Right renal cortex interstitium (tissue), 3 donors: ENCODE measurements at places on chromosomes 4 and X.

DNA sequence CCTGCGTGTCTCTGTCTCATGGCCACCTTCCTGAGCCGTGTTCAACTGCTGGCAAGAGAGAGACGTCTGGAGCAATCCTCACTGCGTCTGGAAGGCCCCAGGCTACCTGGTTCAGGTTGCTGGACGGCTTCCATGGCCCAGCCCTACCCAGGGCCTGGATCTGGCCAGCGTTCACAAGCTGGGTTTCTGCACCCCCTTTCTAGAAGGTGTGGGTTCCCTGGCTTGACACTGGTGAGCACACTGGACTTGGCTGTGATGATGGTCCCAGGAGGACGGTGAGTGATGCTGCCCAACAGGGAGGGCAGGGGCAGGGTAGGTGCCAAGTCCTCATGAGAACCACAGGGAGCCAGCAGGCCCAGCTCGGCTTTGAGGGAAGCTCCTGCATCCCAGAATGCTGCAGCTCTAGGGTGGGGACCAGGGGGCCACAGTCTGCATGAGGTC lies 63.4 kb downstream of the HTRA3 start:
- DNase-seq: no peak

- no peak for DNase-seq
Observed at GRCh38 chrX:134572816-134573682, 85.2 kb downstream of the PLAC1 start.

- no peak for DNase-seq
Observed at GRCh38 chrX:122835886-122836285, 348.2 kb upstream of the GRIA3 start.

- DNase-seq: no peak
Observed at GRCh38 chrX:72540318-72540717, 32.3 kb downstream of the HDAC8 start.
